Activated T-cell treated with anti-CD3 and anti-CD28 coated beads, Interleukin-2, amount 50 U/mL, for 72 hours (primary cell): ENCODE measurements at places on chromosomes 2 and 18. TPM values are rescaled to one million over a fixed set of nuclear protein-coding genes. Genes with fewer than 3 reads are reported as not detected.

CCDC85A gene
- not detected for total RNA-seq

STAM2 gene
- 16.7 TPM for total RNA-seq

- peak overlapping the region; percentile 66 for H3K4me3 ChIP-seq
- no peaks in the 10 kb centered on the region for H3K36me3 ChIP-seq
- peak overlapping the region; percentile 66 for H3K27ac ChIP-seq
Measured at GRCh38 chr2:20595439-20596192, 55.3 kb downstream of the HS1BP3 start.

- H3K27ac ChIP-seq: no peak overlapping the region
- no peaks in the 10 kb centered on the region for H3K36me3 ChIP-seq
Measured at GRCh38 chr18:28357766-28358401, 181.0 kb upstream of the CDH2 start.

DNA sequence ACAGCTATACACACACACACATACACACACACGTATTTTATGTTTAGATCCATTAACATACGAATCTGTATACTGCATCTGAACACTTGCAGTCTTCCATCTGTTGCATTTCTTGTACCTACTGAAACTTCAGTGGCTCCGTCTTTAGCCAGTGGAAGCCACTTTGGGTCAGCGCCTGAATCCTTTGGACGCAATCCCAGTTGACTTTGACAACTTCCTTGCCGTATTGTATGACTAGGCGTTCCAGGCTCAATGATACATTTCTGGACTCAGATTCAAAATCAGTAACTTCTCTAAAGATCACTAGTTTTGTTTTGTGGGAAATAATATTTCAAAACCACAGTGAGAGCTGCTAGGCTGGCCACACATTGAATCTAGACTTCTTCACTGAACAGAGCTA lies 101.5 kb upstream of the GPC1 start:
- H3K27me3 ChIP-seq: peaks cover 28% of the 10 kb centered on the region
- no peaks in the 10 kb centered on the region for H3K4me1 ChIP-seq
- no peak overlapping the region for H3K4me3 ChIP-seq
- no peak overlapping the region for H3K27ac ChIP-seq
